ENCODE measurements at places on chromosomes 13 and 19. TPM values are rescaled to one million over a fixed set of nuclear protein-coding genes. Genes with fewer than 3 reads are reported as not detected.

GRCh38 chr13:97934590-97934989 is 18.9 kb upstream of the IPO5 start:
- no peaks in the 10 kb centered on the region for H3K36me3 ChIP-seq
- H3K4me1 ChIP-seq: no peaks in the 10 kb centered on the region
- H3K27ac ChIP-seq: no peak overlapping the region
- H3K27me3 ChIP-seq: no peaks in the 10 kb centered on the region
- no peak for DNase-seq

DNA sequence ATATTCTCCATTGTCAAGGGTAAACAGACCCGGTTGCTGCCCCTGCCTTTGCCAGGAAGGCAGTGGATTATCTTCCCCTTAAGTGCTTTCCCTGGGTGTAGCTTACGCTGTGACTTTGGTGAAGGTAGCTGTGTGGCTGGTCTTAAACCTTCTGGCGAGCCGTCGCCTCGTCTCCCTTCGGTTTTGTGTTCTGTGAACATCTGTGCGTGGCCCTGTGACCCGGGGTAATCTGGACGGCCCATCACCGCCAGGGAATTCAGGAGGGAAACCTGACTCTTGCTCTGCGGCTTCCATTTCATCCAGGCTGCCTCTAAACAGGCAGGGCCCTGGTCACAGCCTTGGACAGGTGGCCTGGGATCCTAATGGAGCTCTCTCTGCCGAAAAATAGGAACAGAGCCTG is 78.7 kb downstream of the SHISA2 start:
- no peak overlapping the region for H3K27ac ChIP-seq
- DNase-seq: no peak
- H3K27me3 ChIP-seq: peaks cover 42% of the 10 kb centered on the region
- H3K4me1 ChIP-seq: no peaks in the 10 kb centered on the region

DNA sequence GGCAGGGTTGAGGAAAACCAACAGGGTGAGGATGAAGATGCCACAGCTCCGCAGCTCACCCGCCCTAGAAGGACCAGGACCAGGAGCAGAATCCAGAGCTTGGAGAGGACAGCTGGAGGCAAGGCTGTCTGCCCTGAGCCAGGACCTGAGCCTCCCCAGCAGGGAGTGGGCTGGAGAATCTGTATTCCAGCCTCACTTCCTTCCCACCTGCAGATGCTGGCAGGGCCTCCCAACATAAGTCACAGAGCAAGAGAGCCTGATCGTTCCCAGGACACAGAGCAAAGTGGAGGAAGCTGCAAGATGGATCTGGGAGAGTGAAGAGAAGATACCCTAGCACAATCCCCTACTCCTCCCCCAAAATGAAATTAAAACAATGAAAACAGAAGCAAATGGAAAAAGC is 61.7 kb upstream of the WASF3 start:
- H3K27me3 ChIP-seq: no peaks in the 10 kb centered on the region
- H3K36me3 ChIP-seq: no peaks in the 10 kb centered on the region
- no peaks in the 10 kb centered on the region for H3K4me1 ChIP-seq
- H3K27ac ChIP-seq: no peak overlapping the region

Gene MARCHF2
- total RNA-seq: 22.5 TPM

DNA sequence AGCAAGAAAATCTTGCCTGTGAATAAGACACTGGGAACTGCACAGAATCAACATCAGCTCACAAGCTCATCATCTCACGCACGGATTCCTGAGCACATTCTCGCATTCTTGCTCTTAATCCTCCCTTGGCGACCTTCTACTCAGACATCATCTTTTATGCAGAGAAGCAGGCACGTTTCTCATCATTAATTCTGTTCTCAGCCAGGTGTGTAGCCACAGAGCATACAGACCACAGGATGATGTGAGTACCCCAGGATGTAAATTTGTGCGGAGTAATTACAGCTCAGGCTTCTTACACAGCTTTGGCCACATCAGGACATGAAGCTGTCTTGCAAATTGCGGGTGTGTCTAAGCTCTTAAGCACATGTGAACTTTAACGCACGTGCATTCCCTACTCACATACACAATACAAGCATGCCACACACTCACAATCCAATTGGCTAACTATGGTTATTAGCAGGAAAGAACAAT is 36.5 kb upstream of the SACS start:
- H3K27me3 ChIP-seq: peaks cover 7% of the 10 kb centered on the region
- no peak for DNase-seq
- peaks cover 11% of the 10 kb centered on the region for H3K4me1 ChIP-seq
- H3K36me3 ChIP-seq: no peaks in the 10 kb centered on the region
- H3K4me3 ChIP-seq: no peak overlapping the region

DNA sequence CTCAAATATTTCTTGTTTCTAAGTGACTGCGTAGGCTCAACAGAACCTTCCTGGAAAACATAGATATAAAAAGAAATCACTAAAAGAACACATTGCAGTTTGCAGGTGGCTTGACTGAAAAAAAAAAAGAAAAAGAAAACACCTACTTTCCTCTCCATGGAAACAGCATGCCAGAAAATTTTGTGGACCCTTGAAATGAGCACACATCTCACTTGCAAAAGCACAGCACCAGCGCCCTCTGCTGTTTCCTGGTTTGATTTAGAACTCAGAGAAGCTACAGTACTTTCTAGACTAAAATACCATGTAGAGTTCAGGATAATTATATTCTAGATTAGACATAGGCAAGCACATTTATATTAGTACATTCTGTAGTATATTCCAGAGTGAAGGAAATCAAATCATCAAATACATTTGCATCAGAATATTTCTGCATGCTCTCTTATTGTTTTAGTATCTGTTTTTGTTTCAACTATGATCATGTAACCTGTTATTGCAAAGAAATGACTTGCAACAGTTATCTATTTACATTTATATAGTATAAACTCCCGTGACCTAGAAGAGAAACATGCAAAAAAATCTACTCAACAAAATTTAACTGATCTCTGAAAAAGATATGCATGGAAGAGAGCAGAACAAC is 22.3 kb upstream of the XPO4 start:
- no peaks in the 10 kb centered on the region for H3K36me3 ChIP-seq
- no peaks in the 10 kb centered on the region for H3K27me3 ChIP-seq

Gene STOML3
- not detected for total RNA-seq

Gene ZNF93
- not detected for total RNA-seq

Gene WASF3
- 3.4 TPM for total RNA-seq

DNA sequence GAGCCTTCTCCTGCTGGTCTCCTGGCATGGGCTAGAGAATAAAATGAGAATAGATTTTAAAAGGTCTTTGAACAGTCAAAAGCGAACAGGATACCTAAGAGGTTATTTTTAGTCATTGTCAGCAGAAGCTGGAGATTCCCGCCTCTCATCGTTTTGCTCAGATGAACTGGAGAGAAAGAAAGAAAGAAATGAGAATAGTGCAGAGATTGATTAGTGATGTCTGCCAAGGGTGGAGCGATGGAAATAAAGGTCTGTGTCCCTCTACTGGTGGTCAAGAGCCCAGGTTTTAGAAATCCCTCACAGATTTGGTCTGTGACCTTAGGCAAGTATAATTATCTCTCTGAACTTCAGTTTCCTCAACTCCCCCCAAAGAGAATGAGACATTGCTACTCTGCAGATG is 5.3 kb downstream of the NCAN start:
- H3K4me3 ChIP-seq: no peak overlapping the region
- H3K27me3 ChIP-seq: no peaks in the 10 kb centered on the region
- no peak overlapping the region for H3K27ac ChIP-seq
- H3K4me1 ChIP-seq: peaks cover 5% of the 10 kb centered on the region
- peak; percentile 75 for DNase-seq

DNA sequence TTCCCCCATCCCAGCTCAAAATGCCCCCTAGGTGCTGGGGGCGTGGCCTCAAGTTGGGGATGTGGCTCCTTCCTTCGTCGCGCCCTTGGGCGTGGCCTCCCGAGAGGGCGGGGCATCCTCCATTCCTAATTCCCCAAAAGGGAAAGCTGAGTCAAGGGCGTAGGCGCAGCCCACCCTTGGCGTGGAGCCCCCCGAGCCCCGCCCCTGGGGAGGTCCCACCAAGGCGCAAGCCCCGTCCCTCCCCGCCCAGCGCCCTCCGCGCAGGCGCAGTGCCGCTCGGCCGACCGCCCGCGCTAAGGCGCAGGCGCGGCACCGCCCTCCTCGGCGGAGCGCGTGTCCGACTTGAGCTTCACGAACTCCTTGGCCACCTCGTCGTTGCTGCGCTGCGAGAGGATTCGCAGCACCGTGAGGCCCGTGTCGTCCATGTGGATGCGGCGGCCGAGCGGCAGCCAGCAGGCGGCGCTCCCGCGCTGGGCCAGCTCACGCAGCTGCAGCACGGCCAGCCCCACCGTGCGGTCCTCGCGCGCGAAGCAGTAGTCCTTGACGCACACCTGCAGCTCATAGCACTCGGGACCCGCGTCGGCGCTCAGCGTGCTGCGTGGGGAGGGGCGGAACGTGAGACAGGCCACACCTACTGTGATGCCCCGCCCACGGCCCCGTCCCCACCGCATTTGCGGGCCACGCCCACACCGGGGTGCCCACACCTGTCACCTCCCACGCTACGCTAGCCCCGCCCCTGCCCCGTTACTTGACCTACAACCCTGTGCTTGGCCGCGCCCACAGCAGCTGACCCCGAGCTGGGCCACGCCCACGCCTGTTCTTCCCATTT is 50.5 kb downstream of the COLGALT1 start:
- peak; percentile 92 for DNase-seq
- H3K27me3 ChIP-seq: no peaks in the 10 kb centered on the region
- 0 out of 2 replicates have a peak, but pooled peaks cover 5% of the 10 kb centered on the region for H3K36me3 ChIP-seq
- H3K27ac ChIP-seq: peak overlapping the region; percentile 87
- peak overlapping the region; percentile 37 for H3K4me3 ChIP-seq
- H3K4me1 ChIP-seq: peaks cover 8% of the 10 kb centered on the region

DNA sequence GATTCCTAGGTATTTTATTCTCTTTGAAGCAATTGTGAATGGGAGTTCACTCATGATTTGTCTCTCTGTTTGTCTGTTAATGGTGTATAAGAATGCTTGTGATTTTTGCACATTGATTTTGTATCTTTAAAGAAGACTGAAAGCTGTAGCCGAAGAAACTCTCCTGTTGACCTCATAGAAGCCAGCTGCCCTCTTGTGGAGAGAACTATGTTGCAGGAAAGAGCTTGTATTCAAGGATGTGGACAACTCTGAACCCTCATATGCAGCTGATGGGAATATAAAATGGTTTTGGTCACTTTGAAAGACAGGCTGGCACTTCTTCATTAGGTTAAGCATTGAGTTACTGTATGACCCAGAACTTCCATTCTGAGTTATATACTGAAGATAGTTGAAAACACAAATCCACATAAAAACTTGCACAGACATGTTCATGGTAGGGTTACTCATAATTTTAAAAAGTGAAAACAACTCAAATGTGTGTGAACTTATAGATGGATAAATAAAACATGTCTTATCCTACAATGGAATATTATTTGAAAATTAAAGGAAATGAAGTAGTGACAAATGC is 65.8 kb upstream of the SLITRK6 start:
- no peaks in the 10 kb centered on the region for H3K4me1 ChIP-seq
- no peaks in the 10 kb centered on the region for H3K36me3 ChIP-seq
- no peak overlapping the region for H3K27ac ChIP-seq
- peak; percentile 10 for DNase-seq
- H3K4me3 ChIP-seq: no peak overlapping the region

Gene SYCN
- not detected for total RNA-seq

Gene FEM1A
- 17.7 TPM for total RNA-seq

Gene ENOX1
- total RNA-seq: 4.5 TPM

DNA sequence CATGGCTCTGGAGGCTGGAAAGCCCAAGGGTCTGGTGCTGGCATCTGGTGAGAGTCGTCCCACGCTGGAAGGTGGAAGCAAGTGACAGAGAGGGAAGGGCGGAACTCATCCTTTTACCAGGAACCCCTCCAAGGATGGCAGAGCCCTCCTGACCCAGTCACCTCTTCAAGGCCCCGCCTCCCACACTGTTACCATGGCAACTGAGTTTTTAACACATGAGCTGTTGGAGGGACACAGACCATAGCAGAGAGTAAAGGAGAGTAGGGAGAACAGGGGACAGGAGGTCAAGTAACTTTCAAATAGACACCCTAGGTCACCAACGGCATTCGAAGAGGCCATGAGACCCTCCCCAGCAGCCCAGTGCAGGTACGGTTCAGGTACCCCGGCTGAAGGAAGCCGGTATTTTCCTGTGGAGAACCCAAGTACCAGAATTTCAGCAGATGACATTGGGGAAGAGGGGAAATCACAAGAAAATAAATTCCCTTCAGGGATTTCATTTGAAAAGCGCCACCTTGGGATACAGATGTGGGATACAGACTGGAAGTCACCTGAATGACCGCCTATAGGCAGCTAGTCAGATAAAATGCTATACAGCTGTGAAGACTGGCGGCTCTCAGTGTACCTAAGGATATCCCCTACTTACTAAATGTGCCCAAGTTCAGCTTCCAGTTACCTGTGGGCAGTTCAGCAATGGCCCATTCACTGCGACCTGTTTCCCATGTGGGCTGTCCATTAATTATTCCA is 8.0 kb downstream of the IL17D start:
- no peaks in the 10 kb centered on the region for H3K4me1 ChIP-seq
- H3K36me3 ChIP-seq: no peaks in the 10 kb centered on the region
- no peak overlapping the region for H3K27ac ChIP-seq
- no peaks in the 10 kb centered on the region for H3K27me3 ChIP-seq
- no peak for DNase-seq
- no peak overlapping the region for H3K4me3 ChIP-seq

- no peaks in the 10 kb centered on the region for H3K27me3 ChIP-seq
- no peaks in the 10 kb centered on the region for H3K36me3 ChIP-seq
- no peak overlapping the region for H3K4me3 ChIP-seq
- no peaks in the 10 kb centered on the region for H3K4me1 ChIP-seq
- no peak for DNase-seq
Observed at GRCh38 chr13:103539265-103539664, 473.0 kb upstream of the SLC10A2 start.

Gene B3GNT3
- total RNA-seq: 22.2 TPM

DNA sequence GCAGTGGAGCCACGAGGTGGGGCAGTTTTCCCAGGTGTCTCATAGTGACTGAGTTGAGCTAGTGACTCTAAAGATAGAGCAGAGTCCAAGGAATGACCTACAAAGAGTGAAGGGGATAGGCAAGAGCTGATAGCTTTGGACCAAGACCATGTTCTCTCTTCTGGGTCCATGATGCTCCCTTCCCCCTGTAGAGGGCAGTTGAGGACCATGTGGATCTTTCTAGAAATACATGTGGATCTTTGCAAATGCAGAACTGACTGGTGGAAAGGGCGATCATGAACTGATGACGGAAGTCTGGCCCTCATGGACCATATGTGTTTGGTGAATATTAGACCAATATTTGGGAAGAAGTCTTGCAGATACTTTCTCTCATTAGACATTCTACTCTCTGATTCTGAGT is 6.9 kb downstream of the PSG1 start:
- H3K4me1 ChIP-seq: peaks cover 17% of the 10 kb centered on the region
- H3K4me3 ChIP-seq: no peak overlapping the region
- H3K27me3 ChIP-seq: no peaks in the 10 kb centered on the region
